Fibroblast of skin of left quadriceps (primary cell): ENCODE measurements at places on chromosomes 7 and 10.
A peak's percentile ranks its signal among the peaks of the same experiment; 100 is the strongest.

GRCh38 chr10:15460661-15461060 lies 89.6 kb upstream of the FAM171A1 start:
- DNase-seq, result no peak

DNA sequence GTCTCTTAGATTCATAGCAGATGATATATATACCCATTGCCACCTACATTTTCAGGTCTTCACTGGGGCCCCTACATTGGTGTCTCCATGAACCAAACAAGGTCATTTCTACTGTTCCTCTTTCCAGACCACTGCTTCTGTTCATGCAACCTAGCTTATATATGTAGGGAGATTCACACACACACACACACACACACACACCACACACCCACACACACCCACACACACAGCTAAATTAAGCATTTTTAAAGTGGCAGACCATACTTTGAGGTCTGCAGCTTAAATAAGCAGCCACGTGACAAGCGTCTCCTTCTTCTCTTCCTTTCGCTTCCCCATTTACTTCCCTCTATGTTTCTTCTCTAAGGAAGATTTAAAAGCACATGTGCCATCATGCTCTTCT lies 70.0 kb upstream of the CC2D2B start:
- no peak for DNase-seq

DNA sequence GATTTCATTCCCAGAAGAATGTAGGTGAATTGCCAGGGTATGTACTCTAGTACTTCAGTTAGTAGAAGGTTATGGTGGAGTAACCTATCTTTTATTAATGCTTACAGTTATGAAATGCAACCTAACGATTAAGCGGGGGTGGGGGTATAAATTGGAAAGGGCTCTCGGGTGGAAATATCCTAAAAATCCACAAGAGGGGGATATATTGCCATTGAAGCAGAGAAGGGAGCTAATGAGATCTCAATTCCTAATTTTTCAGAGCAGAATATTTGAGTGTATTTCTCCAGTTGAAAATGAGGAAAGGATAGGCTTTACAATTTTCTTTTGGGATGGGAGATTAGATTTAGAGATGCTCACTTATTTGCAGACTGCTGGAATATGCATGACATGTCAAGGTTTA lies 90.8 kb downstream of the DNAJB9 start:
- no peak for DNase-seq

- DNase-seq, result no peak
These were observed 138.5 kb upstream of the AOAH start for GRCh38 chr7:36862771-36863261.

DNA sequence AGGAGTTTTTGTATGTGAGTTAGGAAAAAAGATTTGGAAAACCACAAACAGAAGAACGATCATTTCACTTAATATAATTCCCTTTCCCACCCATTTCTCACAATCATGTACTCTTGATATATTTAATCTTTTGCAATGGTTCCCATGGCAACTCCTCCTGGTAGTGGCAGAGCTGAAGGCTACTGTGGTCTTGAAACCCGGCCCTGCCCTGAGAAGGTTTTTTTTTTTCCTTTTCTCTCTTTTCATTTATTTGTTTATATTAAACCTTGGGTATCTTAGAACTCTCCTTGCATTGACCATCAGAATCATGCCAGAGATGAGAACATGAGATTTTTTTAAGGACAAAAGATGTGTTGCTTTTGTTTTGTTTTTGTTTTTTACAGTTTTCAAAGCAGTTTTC lies 566.1 kb upstream of the NRP1 start:
- DNase-seq, result no peak

GRCh38 chr10:65544756-65545155 lies 1381.1 kb upstream of the LRRTM3 start:
- DNase-seq, result no peak

GRCh38 chr7:134699899-134700298 lies 53.2 kb downstream of the BPGM start:
- DNase-seq, result no peak

DNA sequence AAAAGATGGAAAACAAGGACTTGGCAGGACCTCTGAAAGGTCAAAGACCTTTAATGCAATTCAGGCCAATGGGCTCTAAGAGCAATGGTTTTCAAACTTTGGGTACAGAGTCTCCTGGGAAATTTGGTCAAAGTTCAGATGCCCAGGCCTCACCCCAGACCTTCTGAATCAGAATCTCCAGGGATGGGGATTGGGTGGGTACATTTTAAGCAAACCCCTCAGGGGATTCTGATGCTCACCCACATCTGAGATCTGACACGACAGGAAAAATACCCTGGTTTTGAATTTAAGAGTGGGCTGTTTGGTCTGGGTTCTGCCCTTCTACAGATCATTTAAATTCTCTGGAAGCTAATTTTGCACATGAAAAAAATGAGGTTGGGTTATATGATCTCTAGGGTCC lies 214.8 kb upstream of the PLXNA4 start:
- DNase-seq, result no peak

DNA sequence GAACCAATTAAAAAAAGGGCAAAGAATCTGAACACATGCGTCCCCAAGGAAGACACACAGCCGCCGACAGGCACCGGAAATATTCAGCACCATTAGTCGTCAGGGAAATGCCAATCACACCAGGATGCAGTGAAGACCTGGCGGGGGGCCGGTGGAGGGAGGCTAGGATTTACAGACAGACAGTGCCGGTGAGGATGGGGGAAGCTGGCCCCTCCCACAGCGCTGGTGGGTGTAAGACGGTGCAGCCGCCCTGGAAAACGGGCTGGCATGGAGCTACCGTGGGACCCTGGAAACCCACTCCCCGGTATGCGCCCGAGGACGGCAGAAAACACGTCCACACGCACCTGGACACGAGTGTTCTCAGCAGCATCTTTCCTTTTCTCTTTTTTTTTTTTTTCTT lies 4.8 kb upstream of the ADAP1 start:
- DNase-seq, result no peak

DNA sequence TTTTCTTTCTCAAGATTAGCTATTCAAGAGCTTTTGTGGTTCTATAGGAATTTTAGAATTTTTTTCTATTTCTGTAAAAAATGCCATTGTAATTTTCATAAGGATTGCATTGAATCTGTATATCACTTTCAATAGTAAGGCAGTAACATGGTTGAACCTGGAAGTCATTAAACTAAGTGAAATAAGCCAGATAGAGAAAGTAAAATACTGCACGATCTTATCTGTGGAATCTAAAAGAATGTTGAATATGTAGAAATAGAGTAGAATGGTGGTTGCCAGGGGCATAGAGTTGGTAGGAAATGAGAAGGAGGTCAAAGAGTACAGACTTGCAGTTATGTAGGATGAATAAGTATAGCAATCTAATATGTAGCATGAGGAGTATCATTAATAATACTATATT lies 1073.5 kb upstream of the LRRN3 start:
- DNase-seq, result no peak

DNA sequence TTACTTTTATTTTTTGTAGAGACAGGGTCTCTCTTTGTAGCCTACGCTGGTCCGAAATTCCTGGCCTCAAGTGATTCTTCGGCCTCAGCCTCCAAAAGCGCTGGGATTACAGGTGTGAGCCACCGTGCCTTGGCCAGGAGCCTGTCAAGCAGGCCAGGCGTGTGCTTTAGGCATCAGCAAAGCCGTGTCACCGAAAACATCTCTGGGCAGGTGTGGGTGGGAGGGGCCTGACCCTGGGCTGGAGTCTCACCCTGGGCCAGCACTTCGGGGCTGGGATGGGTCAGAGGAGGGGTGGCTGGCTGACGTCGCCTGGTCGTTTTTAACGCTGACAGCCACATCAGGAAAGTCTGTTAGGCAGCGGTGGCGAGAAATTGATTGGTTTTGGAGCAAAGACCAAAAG lies 80.9 kb downstream of the UNCX start:
- no peak for DNase-seq

DNA sequence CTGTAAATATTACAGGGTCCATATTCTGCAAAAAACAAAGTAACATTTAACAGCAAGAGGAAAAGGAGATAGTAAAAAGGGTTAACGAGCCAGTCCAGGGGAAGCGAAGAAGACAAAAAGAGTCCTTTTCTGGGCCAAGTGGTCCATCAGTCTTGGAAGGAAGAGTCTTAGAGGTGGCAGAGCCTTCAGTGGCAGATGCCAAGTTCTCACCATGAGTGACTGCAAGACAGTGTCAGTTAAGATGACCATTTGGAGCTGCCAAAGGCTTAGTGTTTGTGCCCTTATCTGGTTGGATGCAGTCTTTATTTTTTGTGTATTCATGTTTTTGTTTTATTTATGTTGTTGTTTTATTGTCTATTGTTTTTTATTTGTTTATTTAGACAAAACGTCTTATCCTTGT lies 125.7 kb upstream of the LANCL2 start:
- no peak for DNase-seq

DNA sequence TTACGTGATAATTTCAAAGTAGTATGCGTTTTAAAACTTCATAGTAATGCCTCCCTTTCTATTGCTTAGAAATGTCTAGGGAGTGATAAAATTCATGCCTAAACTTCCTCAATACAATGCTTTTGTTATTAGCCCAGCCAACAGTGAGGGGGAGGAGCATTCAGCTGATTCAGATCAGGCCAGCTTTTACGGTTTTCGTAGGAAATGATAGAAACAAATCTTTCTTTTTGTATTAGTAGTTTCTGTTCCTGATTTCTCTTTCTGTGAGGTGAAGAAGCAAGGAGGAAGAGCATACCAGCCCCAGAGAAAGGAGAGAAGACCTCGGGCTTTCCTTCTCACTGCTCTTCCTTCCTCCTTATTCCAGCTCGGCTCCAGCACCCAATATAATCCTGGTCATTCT lies 35.2 kb upstream of the ITPRID1 start:
- DNase-seq, result no peak

DNA sequence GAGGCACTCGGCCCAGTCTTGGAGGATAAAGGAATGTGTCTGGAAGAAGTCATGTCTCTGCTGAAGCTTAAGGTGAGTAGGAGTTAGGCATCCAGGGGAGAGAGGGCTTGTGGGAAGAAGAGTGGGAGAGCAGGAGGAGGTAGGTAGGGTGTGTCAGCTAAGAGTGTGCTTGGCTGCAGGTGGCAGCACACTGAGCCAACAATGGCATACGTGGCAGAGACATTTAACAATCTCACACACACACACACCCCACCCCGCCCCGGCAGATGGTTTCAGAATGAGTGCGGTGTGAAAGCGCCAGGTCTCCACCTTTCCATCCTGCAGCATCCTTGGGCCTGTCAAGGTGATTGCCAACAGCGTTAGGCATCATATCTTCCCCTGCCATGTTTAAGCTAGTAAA lies 11.2 kb upstream of the ARPC1A start:
- no peak for DNase-seq

GRCh38 chr10:101018600-101019439 lies 12.1 kb downstream of the PDZD7 start:
- DNase-seq, result peak; percentile 49

DNA sequence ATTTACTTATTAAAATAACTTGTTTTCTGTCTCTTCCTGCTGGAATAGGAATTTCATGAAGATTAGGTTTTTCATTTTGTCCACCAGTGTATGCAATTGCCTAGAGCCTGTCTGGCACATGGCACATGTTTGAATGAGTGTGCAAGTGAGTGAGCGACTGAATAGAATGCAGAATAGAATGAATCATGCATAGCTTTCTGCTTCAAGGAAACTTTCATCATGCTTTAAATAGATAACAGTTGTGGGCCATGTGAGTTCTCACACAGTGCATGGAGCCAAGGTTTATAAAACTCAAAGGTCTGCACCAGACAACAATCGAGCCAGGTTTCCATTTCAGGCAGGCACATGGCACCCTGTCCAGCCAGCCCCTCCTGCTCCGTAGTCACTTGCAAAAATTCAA lies 74.2 kb upstream of the HECW1 start:
- peak; percentile 92 for DNase-seq

DNA sequence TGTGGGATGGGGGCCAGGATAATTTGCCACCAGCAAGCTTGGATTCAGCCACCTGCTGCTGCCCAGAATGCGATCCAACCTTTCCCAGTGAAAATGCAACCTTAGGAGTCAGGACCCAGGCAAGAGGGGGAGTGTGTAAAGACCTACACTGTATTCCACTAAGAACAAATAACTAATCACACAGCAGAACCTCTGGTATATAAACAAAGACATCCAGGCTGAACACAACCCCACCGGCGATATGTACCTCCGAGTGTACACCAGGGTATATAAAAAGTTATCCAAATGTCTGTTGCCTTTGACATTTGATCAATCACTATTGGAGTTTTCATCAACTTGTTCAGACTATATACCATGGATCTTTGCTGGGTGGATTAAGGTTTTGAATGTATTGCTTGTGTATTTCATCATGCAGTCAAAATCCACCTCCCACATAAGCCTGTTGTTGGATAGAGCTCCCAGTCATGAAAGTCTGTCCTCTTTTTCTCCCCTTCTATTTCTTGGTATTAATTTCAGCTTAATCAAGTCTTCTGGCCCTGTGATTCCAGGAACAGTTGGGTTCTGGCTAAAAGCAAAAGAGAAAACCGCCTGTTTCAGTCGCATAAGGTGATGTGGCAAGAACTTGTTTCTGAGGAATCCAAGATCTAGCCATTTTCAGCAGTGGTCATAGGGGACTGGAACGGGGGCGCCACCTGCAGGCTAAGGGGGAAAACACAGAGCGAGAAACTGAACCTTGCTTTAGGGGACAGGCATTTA lies 290.7 kb downstream of the CCDC3 start:
- DNase-seq, result peak; percentile 75

GRCh38 chr7:531777-532176 lies 12.1 kb upstream of the PDGFA start:
- DNase-seq, result no peak

- DNase-seq, result no peak
These were observed 478.2 kb upstream of the LRRN3 start for GRCh38 chr7:110612680-110613079.

DNA sequence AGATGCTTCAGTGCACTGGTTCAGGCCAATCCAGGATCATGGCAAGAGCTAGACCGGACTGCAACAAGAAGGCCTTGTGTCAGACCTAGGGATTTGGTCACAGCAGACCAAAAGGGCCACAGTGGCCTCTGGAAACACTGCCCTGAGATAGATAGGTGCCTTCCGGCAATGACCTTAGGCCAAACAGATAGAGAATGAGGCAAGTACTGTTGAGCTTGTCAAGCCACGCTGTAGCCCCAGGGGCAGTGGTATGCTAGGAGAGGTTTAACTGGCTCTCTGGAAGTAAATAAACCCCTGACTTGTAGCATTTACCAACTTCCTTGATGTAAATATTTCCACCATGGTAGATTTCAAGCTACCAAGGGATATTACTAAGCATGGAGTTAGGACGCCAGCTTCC lies 197.5 kb downstream of the GRID1 start:
- no peak for DNase-seq

DNA sequence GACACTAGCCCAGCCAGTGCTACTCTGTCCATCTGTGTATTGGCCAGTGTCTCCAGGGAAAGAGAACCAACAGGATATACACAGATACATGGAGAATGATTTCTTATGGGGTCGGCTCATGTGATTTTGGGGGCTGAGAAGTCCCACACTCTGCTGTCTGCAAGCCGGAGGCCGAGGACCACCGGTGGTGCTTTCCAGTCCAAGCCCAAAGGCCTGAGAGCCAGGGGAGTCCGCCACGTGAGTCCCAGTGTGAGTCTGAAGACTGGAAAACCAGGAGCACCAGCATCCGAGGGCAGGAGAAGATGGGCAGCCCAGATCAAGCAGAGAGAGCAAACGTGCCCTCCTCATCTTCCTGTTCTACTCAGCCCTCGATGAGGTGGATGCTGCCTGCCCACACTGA lies 71.5 kb downstream of the C10orf143 start:
- DNase-seq, result no peak
